Kidney glomerular epithelial cell (primary cell): ENCODE measurements at places on chromosomes 7 and 10.

DNA sequence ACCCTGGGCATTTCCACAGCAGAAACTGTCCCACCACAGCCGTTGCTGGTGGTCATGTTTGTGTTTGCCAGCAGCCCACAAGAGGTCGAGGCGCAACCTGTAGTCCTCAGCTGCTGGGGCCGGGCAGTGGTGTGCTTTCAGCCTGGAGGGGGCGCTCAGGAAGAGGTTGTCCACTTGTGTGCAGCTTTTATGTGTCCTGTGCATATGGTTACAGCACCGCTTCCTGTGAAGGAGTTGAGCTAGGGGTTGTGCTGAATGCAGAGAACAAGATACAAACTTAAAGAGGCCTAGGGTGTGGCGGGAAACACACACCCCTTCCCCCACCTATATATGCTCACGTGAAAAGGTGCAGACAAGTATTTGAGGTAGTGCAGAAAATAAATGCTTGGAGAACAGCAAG lies 29.5 kb upstream of the PFKFB3 start:
- no peak for DNase-seq

DNA sequence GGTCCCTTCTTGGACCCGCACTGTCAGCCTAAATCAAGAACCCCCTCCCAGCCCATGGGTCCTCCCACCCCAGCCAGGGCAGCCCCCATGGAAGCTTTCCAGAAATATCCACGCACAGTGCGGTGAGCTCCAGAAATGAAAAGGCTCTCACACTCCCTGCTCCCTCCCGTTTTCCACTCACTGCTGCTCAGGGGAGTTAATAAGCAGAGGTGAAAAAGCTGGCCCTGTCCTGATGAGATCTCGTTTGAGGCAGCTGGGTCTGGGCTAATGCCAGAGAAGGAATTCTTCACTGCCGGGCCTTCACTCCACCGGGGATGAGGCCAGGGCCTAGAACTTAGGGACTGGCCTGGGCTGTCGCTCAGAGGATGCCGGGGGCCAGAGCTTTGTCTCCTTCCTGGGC lies 102.2 kb downstream of the ZMIZ1 start:
- DNase-seq, result no peak

DNA sequence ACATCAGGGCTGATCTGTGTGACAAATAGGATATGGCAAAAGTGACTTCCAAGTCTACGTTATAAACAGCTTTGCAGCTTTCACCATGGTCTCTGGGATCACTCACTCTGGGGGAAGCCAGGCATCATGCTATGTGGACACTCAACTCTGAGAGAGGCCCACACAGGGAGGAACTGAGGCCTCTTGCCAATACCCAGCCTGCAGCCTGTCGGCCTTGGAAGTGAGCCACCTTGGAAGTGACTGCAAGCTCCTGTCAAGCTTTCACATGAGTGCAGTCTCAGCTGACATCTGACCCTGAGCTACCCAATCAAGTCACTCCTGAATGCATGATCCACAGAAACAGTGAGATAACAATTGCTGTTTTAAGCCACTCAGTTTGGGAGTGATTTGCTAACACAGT lies 56.5 kb downstream of the MMRN2 start:
- DNase-seq, result no peak

DNA sequence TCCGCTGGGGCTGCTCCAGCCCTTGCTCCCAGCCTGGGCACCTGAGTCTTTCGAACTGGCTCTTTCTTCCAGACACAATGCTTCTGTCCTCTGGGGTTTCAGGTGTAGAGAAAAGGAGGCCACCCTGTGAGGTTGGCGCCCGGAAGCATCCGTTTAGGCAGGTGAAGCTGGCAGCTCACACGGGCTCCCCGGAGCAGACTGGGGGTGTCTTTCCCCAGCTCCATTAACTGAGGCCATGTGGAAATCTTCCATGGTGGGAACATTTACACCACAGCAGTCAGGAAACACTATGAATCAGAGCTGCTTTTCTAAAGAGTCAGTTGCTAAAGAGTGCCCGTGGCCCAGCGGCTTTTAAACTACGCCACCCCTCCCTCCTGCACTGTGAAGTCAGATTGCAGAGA lies 29.2 kb downstream of the PRKAG2 start:
- DNase-seq, result no peak
